ENCODE measurements at places on chromosomes 4 and X.

DNA sequence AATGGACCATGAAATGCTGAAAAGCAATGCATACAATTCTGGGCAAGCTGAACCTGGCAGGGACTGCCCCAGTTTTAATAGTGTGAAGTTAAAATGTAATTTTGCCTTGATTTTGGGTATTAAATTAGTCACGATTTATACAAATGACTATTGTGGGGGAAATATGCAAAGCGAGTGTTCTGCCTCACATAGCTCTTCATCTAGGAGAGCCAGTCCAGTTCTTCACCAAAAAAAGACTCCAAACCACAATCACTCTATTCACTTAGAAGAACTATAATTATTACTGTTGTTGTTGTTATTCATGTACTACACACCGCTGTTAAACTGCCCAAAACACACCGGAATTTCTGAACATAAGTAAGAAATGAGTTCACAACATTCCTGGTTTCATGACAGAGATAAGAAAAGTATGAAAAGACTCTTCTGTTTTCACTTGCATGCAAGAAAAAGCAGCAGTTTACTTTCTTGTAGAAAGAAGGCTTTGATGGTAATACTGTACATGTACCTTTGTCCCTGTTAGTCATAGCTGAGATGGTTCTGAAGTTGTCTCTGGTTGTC, 101.9 kb downstream of the QRFPR start:
- DNase-seq: no peak

- DNase-seq: no peak
Observed at GRCh38 chr4:1195109-1195671, 22.8 kb upstream of the SPON2 start.

DNA sequence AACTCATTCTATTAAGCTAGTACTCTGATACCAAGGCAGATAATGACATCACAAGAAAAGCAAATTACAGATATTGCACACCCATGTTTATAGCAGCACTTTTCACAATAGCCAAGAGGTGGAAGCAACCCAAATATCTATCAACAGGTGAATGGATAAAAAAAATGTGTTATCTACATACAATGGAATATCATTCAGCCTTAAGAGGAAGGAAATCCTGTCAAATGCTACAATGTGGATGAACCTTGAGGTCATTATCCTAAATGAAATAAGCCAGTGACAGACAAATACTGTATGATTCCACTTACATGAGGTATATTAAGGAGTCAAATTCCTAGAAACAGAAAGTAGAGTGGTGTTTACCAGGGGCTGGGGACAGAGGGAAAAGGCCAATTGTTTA, 14.3 kb downstream of the FABP2 start:
- no peak for DNase-seq

GRCh38 chr4:145565328-145565727, 53.9 kb upstream of the MMAA start:
- DNase-seq: no peak

GRCh38 chr4:143253166-143253565, 68.4 kb downstream of the USP38 start:
- no peak for DNase-seq

GRCh38 chr4:126591583-126591982, 1041.2 kb upstream of the INTU start:
- no peak for DNase-seq

GRCh38 chrX:85941275-85941674, 106.1 kb downstream of the CHM start:
- no peak for DNase-seq

All from RKO (cell line).